Stimulated activated CD8-positive, alpha-beta memory T cell treated with anti-CD3 and anti-CD28 coated beads, Interleukin-12 subunit alpha, Interleukin-12 subunit beta, amount 100 ng/mL, for 4 hours (primary cell): ENCODE measurements at places on chromosomes 11 and 22.

GRCh38 chr11:74702383-74703007 lies 28.7 kb downstream of the CHRDL2 start:
- peak; percentile 5 for DNase-seq

GRCh38 chr11:112735470-112735869 lies 225.8 kb upstream of the NCAM1 start:
- no peak for DNase-seq

GRCh38 chr11:6693342-6694228 lies 10.4 kb upstream of the MRPL17 start:
- peak; percentile 19 for DNase-seq

- DNase-seq: no peak
Measured at GRCh38 chr11:10257478-10257877, 36.5 kb downstream of the SBF2 start.

DNA sequence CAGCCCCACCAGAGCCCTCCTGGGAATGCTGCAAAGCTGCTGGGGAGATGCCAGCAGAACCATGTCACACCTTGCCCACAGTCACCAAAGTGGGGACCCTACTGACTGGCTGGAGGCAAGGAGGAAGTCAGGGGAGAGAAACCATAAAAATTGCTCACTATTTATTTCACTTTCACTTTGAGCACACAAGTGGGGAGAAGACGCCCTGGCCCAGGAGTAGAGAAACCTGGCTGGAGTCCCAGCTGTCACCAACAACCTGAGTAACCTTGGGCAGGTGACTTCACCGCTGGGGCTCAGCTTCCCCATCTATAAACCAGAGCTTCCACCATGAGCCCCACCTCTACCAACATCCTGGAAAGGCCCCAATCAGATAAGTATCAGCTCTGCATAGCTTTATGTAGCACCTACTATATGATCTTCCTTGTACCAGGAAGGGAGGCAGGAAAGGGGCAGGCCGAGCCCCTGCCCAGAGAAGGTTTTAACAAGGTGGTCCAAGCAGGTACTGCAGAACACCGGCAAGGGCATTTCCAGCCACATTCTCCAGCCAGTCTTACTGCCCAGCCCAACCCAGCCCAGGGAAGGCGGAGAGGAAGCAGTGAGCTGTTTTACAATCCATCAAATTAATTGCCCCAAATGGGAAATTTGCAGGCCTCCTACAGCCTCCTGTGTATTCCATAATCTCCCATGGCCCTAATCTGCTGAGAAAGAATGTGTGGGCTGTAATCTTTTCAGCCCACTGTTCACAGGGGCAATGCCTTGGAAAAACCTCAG lies 27.6 kb downstream of the PLEKHA7 start:
- peak; percentile 4 for DNase-seq

GRCh38 chr11:44949160-44950030 lies 1.3 kb downstream of the TP53I11 start:
- DNase-seq: peak; percentile 12

DNA sequence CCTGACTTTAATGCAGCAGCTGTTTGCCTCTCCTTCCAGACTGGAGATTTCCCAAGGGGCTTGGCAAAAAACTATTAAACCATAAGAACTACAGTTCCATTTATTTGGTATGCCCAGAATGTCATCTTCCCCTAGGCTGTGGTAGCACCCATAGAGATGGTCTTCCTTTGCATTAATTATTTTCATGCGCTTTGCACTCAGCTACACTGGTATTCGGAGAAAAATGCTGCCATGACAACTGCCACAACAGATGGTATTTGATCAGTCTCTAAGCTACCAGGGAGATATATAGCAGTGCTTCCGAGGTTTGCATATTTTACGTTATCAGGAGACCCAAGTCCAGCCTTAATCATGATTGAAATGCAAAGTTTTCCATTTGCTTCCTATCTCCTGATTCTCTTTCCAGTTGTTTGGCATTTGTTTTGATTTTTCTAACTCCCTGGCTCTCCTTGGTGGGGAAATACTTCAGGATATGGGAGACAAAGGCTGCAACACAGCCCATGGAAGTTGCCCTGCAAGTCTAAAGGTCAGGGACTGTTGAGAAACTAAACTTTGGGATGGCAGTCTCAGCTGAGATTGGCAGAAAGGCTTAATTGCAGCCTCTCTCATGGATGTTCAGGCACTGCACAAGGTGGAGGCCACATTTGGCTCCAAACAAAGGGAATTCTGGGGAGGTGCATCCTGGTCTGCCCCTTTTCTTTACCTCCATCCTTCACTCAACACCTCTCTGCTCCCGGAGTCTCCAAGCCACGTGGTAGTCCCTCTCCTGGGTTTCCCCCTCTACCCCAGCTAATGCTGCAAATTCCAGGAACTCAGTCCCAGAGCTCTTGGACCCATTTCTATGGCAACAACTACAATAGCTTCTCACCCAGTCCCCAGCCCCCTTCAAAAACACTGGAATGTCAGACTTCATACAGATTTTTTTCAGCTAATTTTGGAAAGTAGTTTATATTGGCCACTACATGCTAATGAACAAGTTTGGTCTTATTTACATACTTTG lies 151.8 kb downstream of the NAV2 start:
- DNase-seq: no peak

DNA sequence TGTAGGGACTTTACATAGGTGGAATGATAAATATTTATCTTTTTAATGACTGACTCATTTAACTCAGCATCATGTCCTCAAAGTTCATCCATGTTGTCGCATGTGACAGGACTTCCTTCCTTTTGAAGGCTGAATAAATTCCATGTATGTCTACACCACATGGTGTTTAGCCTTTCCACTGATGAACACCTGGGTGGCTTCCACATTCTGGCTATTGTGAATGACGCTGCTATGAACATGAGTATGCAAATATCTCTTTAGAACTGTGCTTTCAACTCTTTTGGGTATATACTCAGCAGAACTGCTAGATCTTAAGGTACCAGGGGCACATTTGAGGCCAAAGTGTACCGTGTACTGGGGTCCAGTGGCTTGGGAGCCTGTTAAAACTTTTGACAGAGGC lies 24.1 kb downstream of the LARGE1 start:
- no peak for DNase-seq

GRCh38 chr22:28442264-28442710 lies 237.4 kb downstream of the TTC28 start:
- DNase-seq: peak; percentile 46

- DNase-seq: no peak
Measured at GRCh38 chr11:120835601-120836228, 188.2 kb upstream of the TBCEL start.

- no peak for DNase-seq
Measured at GRCh38 chr11:11622772-11623171, 967 bp upstream of the GALNT18 start.

GRCh38 chr11:22512457-22512856 lies 113.2 kb downstream of the FANCF start:
- no peak for DNase-seq

DNA sequence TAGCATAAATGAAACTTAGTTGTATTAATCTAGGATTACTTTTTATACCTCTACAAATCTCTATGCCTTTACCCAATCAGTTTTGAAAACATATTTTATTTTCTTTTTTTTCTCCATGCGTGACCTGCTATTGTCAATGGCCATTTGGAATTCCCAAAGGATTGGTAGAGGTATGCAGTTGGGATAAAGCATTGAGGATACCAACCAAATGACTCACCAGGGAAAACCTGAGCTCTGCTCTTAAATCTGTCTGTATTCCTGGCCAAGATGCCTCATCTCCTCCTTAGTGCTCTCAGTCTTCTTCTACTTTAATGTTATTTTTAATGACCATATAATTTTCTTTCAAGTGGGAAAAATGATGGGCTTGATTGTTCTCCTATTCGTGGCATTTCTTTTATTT lies 61.9 kb downstream of the EHF start:
- no peak for DNase-seq

GRCh38 chr22:28899199-28899853 lies 16.0 kb downstream of the ZNRF3 start:
- DNase-seq: no peak

DNA sequence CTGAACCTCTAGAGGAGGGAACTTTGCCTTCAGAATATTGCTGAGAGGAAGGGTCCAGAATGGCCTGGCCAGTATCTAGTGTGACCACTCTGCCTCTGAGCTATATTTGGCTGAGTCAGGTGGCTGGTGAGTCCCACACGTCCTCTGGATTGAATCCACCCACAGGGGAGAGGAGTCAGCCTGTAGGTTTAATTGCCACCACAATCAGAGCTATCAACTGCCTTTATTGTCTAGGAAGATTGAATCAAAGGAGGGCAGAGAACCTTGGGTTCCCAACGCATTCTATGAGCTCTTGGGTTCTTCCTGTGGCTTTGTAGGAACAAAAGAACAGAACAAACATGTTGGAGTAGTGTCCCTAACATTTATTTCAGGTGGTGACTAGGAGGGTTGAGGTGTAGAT lies 67.7 kb downstream of the ST3GAL4 start:
- no peak for DNase-seq

DNA sequence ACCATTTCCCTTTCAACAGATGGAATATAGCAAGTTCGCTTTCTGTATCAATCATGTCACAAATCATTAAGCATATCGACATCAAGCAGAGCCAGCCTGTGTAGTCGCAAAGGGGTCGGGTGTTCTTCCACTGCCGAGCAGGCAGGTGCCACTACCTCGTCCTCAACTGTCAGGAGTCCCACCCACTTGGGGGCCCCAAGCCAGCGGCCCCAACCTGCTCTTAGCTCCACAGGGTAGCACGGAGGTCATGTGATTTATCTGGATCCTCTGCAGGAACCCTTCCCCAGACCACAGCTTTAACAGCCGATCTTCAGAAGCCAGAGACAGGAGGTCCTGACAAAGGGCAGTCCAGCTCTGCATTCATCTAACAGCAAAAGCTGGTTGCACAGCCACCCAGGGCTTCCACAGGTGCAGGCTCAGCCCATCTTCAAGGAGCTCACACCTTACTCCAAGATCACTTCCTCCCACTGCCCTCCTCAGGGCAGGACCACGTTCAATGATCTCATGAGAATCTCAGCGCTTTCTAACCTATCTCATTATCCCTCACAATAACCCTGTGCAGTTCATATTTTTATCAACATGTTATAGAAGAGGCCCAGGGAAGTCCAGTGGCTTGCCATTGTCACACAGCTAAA lies 110.2 kb downstream of the TRIM29 start:
- no peak for DNase-seq

- no peak for DNase-seq
Measured at GRCh38 chr11:109184376-109184775, 237.6 kb upstream of the C11orf87 start.

- DNase-seq: no peak
Measured at GRCh38 chr11:121031167-121031566, 7.3 kb downstream of the TBCEL start.

GRCh38 chr22:41833369-41834004 lies 582 bp downstream of the SREBF2 start:
- DNase-seq: peak; percentile 51

DNA sequence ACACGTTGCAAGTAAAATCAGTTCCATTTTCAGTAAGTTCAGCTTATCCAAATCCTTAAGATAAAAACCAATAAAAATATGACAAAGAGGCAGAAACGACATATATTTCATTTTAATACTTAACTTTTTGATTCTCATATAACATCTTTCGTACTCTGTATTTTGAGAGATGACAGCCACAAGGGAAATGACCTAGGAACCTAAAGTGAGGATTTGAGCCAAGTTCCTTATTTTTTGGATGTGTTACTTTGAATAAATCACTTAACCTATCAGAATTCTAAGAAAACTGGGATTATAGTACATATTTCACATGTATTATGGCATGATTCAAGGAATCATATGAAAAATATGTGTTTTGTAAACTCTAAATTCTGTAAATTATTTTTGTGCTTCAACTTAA lies 143.6 kb upstream of the TRPC6 start:
- no peak for DNase-seq

- DNase-seq: no peak
Measured at GRCh38 chr11:12206529-12206928, 96.1 kb downstream of the MICAL2 start.

GRCh38 chr11:7826324-7826723 lies 29.6 kb upstream of the OR5P2 start:
- DNase-seq: no peak

GRCh38 chr11:70872299-70872698 lies 380.1 kb downstream of the SHANK2 start:
- DNase-seq: no peak

- no peak for DNase-seq
Measured at GRCh38 chr11:25350899-25351803, 854.3 kb downstream of the LUZP2 start.
